ENCODE measurements at places on chromosomes 4 and X. TPM values are rescaled to one million over a fixed set of nuclear protein-coding genes. Genes with fewer than 3 reads are reported as not detected.

The UGT2B11 gene
- not detected for total RNA-seq

- H3K27ac ChIP-seq: no peak overlapping the region
- no peaks in the 10 kb centered on the region for H3K4me1 ChIP-seq
- DNase-seq: no peak
- H3K4me3 ChIP-seq: no peak overlapping the region
Observed at GRCh38 chrX:146056511-146057081, 239.0 kb downstream of the SLITRK2 start.

- no peaks in the 10 kb centered on the region for H3K36me3 ChIP-seq
- peak; percentile 53 for DNase-seq
- H3K27ac ChIP-seq: peak overlapping the region; percentile 88
- H3K27me3 ChIP-seq: peaks cover 16% of the 10 kb centered on the region
Observed at GRCh38 chrX:103215425-103215991, 600 bp downstream of the BEX4 start.

- DNase-seq: no peak
- H3K36me3 ChIP-seq: no peaks in the 10 kb centered on the region
- H3K27me3 ChIP-seq: no peaks in the 10 kb centered on the region
- no peak overlapping the region for H3K27ac ChIP-seq
- no peak overlapping the region for H3K4me3 ChIP-seq
Observed at GRCh38 chr4:27057662-27058061, 197.0 kb downstream of the STIM2 start.

- no peak for DNase-seq
- no peak overlapping the region for H3K4me3 ChIP-seq
- H3K4me1 ChIP-seq: peaks cover 5% of the 10 kb centered on the region
- H3K27me3 ChIP-seq: peaks cover 24% of the 10 kb centered on the region
- H3K36me3 ChIP-seq: no peaks in the 10 kb centered on the region
- peak overlapping the region; percentile 6 for H3K27ac ChIP-seq
Observed at GRCh38 chrX:110015915-110016314, 13.0 kb downstream of the TMEM164 start.

GRCh38 chr4:26157541-26157940 is 163.3 kb upstream of the RBPJ start:
- no peaks in the 10 kb centered on the region for H3K4me1 ChIP-seq
- H3K27me3 ChIP-seq: no peaks in the 10 kb centered on the region
- no peak for DNase-seq
- no peak overlapping the region for H3K27ac ChIP-seq

DNA sequence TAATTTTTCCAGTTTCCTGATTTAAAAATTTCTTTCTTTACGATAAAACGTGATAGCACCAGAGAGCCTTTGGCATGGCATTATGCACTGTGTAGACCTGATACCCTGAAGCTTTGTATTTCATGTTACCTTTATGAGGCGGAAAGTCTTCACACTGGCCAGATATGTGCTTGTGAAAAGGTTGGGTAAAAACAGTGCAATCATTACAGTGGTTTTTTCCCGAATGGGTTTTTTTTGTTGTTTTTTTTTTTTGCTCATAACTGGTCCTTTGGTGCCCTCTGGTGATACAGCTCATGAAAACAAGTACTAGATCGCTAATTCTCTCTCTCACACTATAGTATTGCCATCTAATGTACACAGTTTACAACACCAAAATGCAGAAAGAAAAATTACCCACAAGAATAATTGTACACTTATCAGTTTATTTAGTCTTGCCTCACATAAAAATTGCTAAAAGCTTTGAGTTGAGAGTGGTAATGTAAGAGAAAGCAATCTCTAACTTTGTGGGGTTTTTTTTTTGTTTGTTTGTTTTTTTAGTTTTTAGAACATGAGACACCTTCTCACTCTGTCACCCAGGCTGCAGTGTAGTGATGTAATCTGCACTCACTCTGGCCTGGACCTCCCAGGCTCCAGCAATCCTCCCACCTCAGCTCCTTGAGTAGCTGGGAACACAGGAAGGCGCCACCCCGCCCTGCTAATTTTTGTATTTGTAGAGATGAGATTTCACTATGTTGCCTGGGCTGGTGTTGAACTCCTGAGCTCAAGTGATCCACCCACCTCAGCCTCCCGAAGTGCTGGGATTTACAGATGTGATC is 21.3 kb downstream of the SPCS3 start:
- DNase-seq: peak; percentile 77
- peaks cover 1% of the 10 kb centered on the region for H3K4me1 ChIP-seq
- no peaks in the 10 kb centered on the region for H3K36me3 ChIP-seq
- no peak overlapping the region for H3K4me3 ChIP-seq

GRCh38 chr4:176238826-176239225 is 30.2 kb downstream of the ASB5 start:
- H3K4me3 ChIP-seq: no peak overlapping the region
- no peaks in the 10 kb centered on the region for H3K27me3 ChIP-seq
- no peak for DNase-seq
- no peak overlapping the region for H3K27ac ChIP-seq
- no peaks in the 10 kb centered on the region for H3K4me1 ChIP-seq
